Inflammatory macrophage (primary cell): ENCODE measurements at places on chromosomes 7 and 10.

DNA sequence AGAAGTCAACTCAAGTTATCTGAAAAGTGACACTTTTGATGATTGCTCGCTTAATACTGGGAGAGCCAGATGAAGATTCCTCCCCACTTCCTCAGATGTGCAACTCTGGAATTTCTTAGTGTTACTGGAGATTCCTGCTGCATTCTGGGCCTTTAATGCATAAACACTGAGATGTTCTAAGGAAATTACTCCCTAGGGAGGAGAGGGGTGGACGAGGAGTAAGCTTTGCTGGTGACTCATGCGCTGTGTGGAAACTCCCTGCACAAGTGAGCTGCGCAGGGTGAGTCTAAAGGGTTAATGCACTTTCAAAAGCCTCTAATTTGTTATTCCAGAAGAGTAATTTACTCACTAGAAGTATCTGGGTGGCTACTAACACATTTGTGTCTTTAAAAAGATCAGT lies 46.3 kb downstream of the EGFR start:
- no peak for DNase-seq

- peak; percentile 92 for DNase-seq
These were observed 28.7 kb upstream of the KMT2C start for GRCh38 chr7:152464312-152465118.

DNA sequence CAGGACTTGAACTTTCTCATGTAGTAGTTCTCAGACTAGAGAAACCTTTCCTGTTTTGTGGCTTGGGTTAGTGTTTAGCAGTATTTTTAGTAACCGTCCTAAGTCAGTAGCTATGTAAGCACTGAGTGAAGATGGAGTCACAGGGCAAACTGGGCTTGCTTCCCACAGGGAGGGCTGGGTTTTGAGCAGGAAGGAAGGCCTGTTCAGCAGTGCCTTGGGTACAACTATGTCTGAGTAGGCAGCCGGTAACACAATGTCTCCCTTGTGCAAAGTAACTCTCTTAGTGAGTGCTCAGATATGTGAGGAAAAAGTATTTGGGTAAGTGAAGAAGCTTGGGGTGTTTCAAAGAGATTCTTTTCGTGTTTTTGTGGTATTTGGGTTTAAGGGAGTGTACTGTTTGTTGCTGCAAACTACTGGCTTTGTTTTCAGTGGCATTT lies 96.4 kb downstream of the CCSER2 start:
- peak; percentile 41 for DNase-seq

- no peak for DNase-seq
These were observed 388.2 kb upstream of the CELF2 start for GRCh38 chr10:10629512-10629911.

GRCh38 chr7:87106974-87107612 lies 45.2 kb upstream of the DMTF1 start:
- DNase-seq: no peak

- DNase-seq: no peak
These were observed 25.3 kb downstream of the ANXA8 start for GRCh38 chr10:47458466-47459154.

- no peak for DNase-seq
These were observed 511.3 kb upstream of the ZMIZ1 start for GRCh38 chr10:78557433-78557925.

DNA sequence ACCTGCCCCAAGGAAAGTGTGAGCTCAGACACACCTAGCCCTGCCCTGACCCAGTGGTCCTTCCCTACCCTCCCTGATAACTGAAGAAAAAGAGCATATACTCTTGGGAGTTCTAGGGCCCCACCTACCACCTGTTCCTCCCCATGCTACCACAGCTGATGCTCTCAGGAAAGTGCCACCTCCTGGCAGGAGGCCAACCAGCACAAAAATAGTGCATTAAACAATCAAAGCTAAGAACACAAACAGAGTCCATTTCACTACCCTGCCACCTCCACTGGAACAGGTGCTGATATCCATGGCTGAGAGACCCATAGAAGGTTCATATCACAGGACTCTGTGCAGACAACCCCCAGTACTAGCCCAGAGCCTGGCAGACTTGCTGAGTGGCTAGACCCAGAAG lies 288.6 kb upstream of the PHF14 start:
- DNase-seq: no peak

DNA sequence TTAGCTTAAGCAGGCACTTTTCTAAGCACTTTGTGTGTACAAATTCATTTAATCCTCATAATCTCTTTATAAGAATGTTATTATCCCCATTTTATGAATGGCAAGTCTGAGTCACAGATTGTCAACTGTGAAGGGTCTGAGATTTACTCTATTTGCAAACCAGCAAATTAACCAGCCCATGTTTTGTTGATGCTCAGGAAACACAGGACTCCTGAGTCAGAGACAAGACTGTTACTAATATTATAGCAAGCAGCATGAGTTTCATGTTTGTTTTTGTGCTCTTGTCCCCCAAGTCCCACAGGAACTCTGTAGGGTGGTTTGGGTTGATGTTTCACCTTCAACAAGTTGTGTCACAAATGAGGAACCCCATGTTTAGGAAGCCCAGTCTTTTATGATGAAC lies 182.0 kb upstream of the PPP1R3A start:
- no peak for DNase-seq

GRCh38 chr10:75475460-75476182 lies 44.2 kb downstream of the LRMDA start:
- no peak for DNase-seq

DNA sequence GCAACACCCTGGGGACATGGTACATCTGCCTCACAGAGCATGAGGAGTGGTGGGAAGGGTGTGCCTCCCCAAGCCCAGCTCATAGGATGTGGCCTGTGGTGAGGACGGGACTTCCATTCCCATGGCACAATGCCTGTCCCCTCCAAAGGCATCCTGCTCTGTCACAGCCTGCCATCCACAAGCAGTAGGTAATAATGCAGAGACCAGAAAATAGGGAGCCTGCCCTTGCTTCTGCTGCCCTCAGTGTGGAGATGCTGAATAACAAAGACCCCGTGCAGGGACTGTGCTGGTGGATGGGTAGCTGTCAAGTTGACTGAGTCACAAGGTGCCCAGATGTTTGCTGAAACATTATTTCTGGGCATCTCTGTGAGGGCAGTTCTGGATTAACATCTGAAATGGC lies 199.9 kb upstream of the GRB10 start:
- no peak for DNase-seq

DNA sequence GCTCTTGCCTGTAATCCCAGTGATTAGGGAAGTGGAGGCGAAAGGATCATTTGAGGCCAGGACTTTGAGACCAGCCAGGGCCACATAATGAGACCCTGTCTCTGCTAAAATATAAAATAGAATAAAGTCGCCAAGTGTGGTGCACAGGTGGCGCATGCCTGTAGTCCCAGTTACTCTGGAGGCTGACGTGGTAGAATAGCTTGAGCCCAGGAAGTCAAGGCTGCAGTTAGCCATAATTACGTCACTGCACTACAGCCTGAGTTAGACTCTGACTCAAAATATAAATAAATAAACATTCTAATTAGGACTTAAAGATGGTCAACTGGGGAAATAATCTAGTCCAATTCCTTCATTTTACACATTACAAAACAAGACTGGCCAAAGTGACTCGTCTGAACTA lies 768 bp downstream of the CHCHD2 start:
- DNase-seq: peak; percentile 53

DNA sequence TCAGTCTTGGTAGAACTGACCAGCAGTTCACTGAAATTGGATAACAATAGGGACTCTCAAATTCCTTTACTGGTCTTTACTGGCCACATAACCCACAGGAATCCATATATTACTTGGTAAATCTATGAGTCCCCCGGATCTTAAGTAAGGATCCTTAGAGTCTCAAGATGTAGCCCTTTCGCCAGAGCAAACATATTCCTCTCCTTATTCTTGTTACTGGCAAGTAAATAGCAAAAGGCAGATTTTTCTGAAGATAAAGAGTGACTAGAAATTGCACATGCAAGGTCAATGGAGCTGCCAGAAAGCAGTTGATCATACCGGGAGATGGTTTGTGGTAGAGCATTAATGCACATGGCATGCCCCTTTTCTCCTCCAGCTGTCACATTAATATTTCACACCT lies 283.0 kb downstream of the HDAC9 start:
- DNase-seq: no peak

GRCh38 chr7:94239661-94240234 lies 154.9 kb upstream of the COL1A2 start:
- peak; percentile 1 for DNase-seq

- DNase-seq: no peak
These were observed 88.5 kb upstream of the ZNF479 start for GRCh38 chr7:57220746-57221145.

- peak; percentile 83 for DNase-seq
These were observed 1.2 kb downstream of the UPP1 start for GRCh38 chr7:48090095-48090805.

GRCh38 chr10:128908099-128908498 lies 558.9 kb upstream of the MGMT start:
- DNase-seq: peak; percentile 8

- no peak for DNase-seq
These were observed 11.1 kb downstream of the PRLHR start for GRCh38 chr10:118584181-118584954.
